ENCODE measurements at places on chromosomes 5 and 9.

GRCh38 chr9:8732367-8733075, 932.9 kb upstream of the DMAC1 start:
- H3K4me3 ChIP-seq = no peak overlapping the region
- H3K27ac ChIP-seq = no peak overlapping the region
- H3K4me1 ChIP-seq = peaks cover 12% of the 10 kb centered on the region
- H3K27me3 ChIP-seq = no peaks in the 10 kb centered on the region

- H3K27ac ChIP-seq = no peak overlapping the region
- no peaks in the 10 kb centered on the region for H3K27me3 ChIP-seq
- peak; percentile 34 for DNase-seq
- H3K36me3 ChIP-seq = no peaks in the 10 kb centered on the region
Measured at GRCh38 chr5:78008356-78008967, 232.3 kb upstream of the TBCA start.

- no peak for DNase-seq
- H3K36me3 ChIP-seq = no peaks in the 10 kb centered on the region
Measured at GRCh38 chr9:108838017-108838416, 17.8 kb downstream of the ACTL7B start.

GRCh38 chr9:12817702-12818101, 42.9 kb downstream of the LURAP1L start:
- peaks cover 33% of the 10 kb centered on the region for H3K4me1 ChIP-seq
- H3K4me3 ChIP-seq = no peak overlapping the region
- DNase-seq = no peak
- no peaks in the 10 kb centered on the region for H3K27me3 ChIP-seq
- H3K27ac ChIP-seq = no peak overlapping the region

DNA sequence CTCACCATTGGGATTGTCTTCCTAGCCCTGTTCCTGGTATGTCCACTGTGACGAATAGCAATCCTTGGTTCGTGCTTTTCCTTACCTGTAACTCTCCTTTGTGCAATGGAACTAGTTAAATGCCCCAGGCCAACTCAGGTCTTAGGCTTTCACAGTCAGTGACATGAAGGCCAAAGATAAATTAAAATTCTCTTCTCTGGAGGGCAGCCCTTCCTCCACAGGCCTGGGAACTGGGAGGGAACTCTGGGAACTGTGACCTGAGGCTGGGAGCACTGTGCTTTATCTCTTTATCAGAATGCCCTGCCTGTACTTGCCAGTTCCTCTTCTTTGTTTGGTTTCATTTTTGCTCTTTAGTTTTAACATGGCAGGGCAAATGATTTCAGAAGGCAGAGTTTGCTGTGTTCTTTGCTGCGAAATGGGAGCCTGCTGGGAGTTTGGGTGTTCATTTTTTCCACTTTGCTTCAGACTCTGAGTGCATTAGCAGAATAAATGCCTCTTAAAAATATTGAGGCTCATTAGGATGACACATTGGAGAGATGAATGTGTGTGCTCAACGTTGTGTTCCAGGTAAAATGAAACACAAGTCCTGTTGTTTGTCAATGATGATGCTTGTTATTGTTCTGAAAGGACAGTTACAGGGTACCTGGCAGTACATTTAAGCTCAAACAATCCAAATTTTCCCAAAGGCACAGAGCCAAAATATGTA, 118.1 kb downstream of the NUDT12 start:
- H3K27me3 ChIP-seq = no peaks in the 10 kb centered on the region
- DNase-seq = no peak
- H3K27ac ChIP-seq = no peak overlapping the region
- no peaks in the 10 kb centered on the region for H3K36me3 ChIP-seq
- no peaks in the 10 kb centered on the region for H3K4me1 ChIP-seq

DNA sequence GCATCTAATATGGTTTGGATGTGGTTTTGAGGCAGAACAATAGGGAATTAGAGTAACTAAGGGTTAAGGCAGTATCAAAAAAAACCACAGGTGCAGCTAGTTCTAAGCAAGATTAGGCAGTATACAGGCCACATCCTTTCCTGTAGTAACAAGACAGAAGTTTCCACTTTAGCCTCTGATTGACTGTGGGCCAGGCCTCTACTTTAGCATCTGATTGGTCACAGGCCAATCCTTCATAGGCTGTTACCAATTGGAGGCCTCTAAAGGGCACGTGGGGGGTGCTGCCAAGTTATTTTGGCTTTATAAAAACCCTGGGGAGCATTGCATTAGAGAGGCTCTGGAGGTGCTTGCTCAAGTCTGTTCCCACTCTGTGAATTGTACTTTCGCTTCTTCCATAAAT, 144.1 kb upstream of the ST8SIA4 start:
- H3K4me1 ChIP-seq = no peaks in the 10 kb centered on the region
- no peak for DNase-seq
- H3K4me3 ChIP-seq = no peak overlapping the region

DNA sequence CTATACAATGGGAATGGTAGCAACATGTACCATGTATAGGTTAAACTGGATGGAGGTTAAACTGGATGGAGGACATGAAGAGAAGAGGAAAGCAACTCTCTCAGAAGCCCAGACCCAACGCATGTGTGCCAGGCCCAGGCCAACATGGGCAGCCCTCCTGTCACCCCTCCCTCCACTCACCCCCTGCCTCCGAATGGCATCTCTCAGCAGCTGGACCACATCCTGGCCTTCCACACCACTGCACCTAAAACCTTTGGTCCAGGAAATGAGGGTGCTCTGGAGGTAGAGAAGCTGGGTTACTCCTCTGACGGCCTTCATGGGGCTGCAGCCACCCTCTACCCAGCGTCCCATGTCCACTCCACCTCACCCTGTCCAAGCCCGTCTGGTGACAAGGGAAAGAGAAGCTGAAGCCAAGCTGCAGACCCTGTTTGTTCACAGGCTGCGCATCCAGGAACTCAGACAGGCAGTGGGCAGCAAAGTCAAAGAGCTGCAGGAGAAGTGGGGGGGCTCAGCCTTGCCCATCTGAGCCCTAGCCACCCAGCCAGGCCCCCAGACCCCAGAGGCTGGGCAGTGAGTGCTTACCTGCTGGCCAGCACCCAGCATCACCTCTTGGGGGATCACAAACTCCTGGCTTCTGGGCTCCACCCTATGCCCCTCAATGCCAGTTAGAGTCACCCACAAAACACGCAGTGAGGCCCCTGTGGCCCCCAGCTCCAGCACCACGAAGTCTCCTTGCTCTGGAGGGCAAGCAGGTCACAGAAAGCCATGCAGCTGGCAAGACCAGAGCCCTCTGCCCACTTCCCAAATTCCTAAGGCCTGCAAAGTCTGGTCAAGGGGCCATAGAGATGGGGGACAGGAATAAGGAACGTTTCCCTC, 8.5 kb downstream of the HK3 start:
- no peak for DNase-seq
- H3K4me3 ChIP-seq = no peak overlapping the region
- H3K4me1 ChIP-seq = no peaks in the 10 kb centered on the region
- no peaks in the 10 kb centered on the region for H3K27me3 ChIP-seq

GRCh38 chr9:119868694-119869093, 499.5 kb upstream of the BRINP1 start:
- H3K4me3 ChIP-seq = no peak overlapping the region
- DNase-seq = no peak
- no peaks in the 10 kb centered on the region for H3K4me1 ChIP-seq
- no peak overlapping the region for H3K27ac ChIP-seq

GRCh38 chr9:125593581-125594222, 113.3 kb downstream of the MAPKAP1 start:
- DNase-seq = peak; percentile 43
- H3K27me3 ChIP-seq = no peaks in the 10 kb centered on the region
- H3K4me1 ChIP-seq = peaks cover 9% of the 10 kb centered on the region
- H3K4me3 ChIP-seq = no peak overlapping the region
- no peak overlapping the region for H3K27ac ChIP-seq

DNA sequence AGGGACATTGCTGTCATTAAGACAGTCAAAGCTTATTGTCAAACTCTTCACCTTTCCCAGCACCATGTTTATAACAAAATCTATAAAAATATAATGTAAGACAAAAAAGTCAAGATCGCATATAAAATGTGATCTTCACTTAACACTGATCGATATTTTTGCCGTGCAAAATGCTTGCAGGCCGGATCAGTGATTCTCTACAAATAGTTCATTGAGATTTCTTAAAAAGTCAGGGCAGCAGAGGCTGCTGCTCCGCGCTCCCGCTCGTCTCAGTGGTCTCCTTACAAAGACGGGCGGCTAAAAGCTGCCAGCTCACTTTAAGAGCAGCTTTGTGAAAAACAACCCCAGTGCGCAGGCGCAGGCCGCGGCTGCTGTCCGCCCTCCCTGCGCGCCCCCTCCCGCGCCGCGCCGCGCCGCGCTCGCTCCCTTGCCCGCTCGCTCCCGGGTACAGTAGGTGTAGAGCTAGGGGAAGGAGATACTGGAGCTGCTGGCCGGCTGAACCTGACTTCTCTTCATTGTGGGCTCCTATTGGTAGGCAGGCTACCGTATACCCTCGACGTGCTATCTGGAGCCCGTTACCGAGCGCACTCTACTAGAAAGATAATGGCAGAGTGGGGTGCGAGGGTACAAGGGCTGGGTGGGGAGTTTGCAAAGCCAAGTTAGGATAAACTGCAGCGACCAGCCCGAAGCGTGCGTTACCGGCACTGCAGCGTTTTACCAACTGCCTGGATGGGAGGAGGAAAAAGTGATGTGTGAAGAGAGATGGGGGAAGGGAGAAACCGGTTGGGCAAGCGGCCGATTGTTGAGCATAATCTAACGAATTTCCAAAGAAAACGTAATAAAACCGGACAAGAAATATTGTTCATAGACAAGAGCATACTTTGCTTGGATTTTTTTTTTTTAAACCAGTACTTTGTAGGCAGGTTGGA, at the start of gene ARRDC3:
ARRDC3 (minus strand) TSS at position 291 of the 929 bp plus-strand sequence; CDS start at position 66, 225 bp downstream.
- peak; percentile 98 for DNase-seq
- peak within 1 kb of the TSS; percentile 88 for H3K27ac ChIP-seq
- H3K36me3 ChIP-seq = peaks cover 5% of the 10 kb centered on the region
- H3K27me3 ChIP-seq = no peaks in the 10 kb centered on the region

DNA sequence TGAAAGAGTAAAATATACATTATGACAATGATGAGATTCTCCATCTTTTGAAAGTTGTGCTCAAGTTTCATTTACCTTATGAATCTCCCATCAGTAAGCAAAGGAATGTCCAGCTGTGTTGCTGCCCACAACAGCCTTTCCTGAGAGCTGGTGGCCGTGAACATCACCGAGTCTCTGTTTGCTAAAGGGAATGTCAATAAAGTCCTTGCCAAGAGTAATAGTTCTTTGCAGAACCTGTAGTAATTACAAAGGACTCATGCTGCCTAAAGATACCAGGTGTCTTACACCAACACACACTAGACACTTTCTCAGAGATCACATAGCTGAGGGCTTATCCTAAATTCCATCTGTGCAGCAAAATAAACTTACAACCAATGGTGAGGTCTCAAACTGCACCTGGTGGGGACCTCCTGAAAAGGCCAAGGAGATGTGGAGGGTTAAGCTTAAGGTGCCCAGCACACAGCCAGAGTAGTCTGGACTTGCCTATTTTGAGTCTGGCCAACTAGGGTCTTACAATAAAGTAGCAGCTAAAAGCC, 111.1 kb upstream of the DAPK1 start:
- H3K4me1 ChIP-seq = peaks cover 19% of the 10 kb centered on the region
- H3K27me3 ChIP-seq = no peaks in the 10 kb centered on the region
- H3K36me3 ChIP-seq = no peaks in the 10 kb centered on the region
- no peak overlapping the region for H3K27ac ChIP-seq
- DNase-seq = no peak

- no peak overlapping the region for H3K27ac ChIP-seq
- H3K27me3 ChIP-seq = no peaks in the 10 kb centered on the region
- no peaks in the 10 kb centered on the region for H3K36me3 ChIP-seq
Measured at GRCh38 chr9:20286969-20287368, 335.3 kb downstream of the MLLT3 start.

- H3K27ac ChIP-seq = no peak overlapping the region
- H3K4me1 ChIP-seq = no peaks in the 10 kb centered on the region
- DNase-seq = no peak
- H3K27me3 ChIP-seq = no peaks in the 10 kb centered on the region
- no peak overlapping the region for H3K4me3 ChIP-seq
- no peaks in the 10 kb centered on the region for H3K36me3 ChIP-seq
Measured at GRCh38 chr9:36832164-36832795, 201.8 kb downstream of the PAX5 start.

GRCh38 chr5:158676642-158677469, 422.9 kb downstream of the EBF1 start:
- no peak overlapping the region for H3K4me3 ChIP-seq
- no peak overlapping the region for H3K27ac ChIP-seq
- H3K36me3 ChIP-seq = no peaks in the 10 kb centered on the region
- H3K27me3 ChIP-seq = peaks cover 8% of the 10 kb centered on the region
- H3K4me1 ChIP-seq = no peaks in the 10 kb centered on the region

GRCh38 chr9:83219924-83220438, 157.0 kb upstream of the RASEF start:
- no peak overlapping the region for H3K27ac ChIP-seq
- peaks cover 4% of the 10 kb centered on the region for H3K4me1 ChIP-seq
- peaks cover 15% of the 10 kb centered on the region for H3K27me3 ChIP-seq
- peak overlapping the region; percentile 41 for H3K4me3 ChIP-seq
- H3K36me3 ChIP-seq = no peaks in the 10 kb centered on the region

- H3K4me1 ChIP-seq = no peaks in the 10 kb centered on the region
- H3K4me3 ChIP-seq = no peak overlapping the region
- H3K27ac ChIP-seq = no peak overlapping the region
- H3K27me3 ChIP-seq = no peaks in the 10 kb centered on the region
- H3K36me3 ChIP-seq = no peaks in the 10 kb centered on the region
Measured at GRCh38 chr9:127005770-127006314, 91.3 kb downstream of the RALGPS1 start.

- no peak overlapping the region for H3K4me3 ChIP-seq
- H3K27ac ChIP-seq = no peak overlapping the region
- H3K27me3 ChIP-seq = no peaks in the 10 kb centered on the region
Measured at GRCh38 chr9:107816561-107817021, 327.0 kb upstream of the KLF4 start.

DNA sequence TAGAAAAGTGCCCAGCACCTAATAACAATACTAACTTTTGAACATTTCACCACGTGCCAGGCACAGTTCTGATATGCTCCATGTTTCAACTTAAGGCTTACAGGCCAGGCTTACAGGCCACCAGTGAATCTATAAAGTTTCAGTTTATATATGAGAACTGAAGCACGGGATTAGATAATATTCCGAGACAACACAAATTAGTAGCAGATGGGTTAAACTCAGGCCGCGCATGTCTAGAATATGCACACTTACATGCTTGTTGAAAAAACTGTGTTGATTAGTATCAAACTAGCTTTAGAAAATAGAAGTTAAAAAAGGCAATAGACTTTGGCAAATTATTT, 587.9 kb downstream of the MTRR start:
- no peaks in the 10 kb centered on the region for H3K27me3 ChIP-seq
- no peak for DNase-seq
- H3K4me1 ChIP-seq = no peaks in the 10 kb centered on the region
- H3K27ac ChIP-seq = no peak overlapping the region

GRCh38 chr5:171236651-171237050, 72.4 kb upstream of the TLX3 start:
- DNase-seq = no peak
- H3K27ac ChIP-seq = no peak overlapping the region
- no peaks in the 10 kb centered on the region for H3K4me1 ChIP-seq
- no peaks in the 10 kb centered on the region for H3K36me3 ChIP-seq
- peaks cover 15% of the 10 kb centered on the region for H3K27me3 ChIP-seq

DNA sequence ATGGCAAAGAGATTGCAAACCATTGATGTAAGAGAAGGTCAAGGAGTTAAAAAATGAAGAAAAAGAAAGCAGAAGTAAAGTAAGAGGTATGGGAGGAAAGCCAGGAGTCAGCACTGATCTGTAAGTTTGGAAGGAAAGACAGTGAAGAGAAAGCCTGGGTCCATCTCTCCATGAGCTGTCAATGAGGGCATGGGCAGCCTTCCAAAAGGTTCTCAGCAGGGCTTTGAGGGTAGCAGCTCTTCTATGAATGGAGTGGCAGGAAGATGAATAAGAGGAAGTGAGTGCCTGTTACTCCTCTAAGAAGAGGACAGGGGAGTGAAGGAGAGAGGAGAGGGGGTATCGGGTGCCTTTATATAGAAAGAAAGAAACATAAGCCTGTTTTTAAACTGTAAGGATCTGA, 97.1 kb downstream of the ADCY2 start:
- no peak for DNase-seq
- H3K4me1 ChIP-seq = no peaks in the 10 kb centered on the region
- H3K27ac ChIP-seq = no peak overlapping the region
